Stimulated activated CD8-positive, alpha-beta memory T cell treated with anti-CD3 and anti-CD28 coated beads, Interleukin-2, amount 100 ng/mL, for 1 hour (primary cell): ENCODE measurements at places on chromosomes 2 and 18.

DNA sequence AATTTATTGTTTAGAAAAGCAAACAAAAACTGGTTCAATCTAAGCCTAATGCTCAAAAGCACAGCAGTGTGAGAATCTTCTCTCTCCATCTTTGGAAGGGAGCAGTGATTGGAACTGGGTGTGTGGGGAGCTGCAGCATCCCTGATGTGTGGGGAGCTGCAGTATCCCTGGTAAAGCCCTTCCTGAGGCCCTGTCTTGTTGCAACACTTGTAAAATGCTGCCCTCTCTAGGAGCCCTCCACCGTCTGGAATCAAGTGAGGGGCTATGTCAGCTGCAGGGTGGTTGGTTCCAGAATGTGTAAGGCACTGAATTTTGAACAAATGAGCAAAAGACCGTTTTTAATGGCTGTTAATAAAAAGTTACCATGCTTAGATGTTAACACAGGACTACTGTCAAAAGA lies 147.7 kb upstream of the RAB12 start:
- no peak for DNase-seq

DNA sequence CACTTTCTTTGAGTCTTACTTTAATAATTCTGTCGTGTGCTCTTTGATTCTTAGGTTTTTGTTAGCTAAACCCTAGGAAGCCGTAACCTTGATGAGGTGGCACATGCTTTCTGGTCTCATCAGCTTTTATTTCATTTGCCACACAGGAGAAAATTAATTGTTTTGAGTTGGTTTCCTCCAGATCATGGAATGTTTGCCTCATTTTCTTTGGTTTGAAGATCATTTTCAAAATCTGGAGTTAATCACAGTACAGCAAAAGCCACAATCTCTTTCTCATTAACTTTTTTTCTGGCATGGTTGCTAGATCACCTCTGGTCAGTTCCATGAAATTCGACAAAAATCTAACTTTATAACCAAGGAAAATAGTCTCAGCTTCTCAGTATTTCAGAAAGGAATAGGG lies 182.9 kb downstream of the MYO1B start:
- DNase-seq = no peak

DNA sequence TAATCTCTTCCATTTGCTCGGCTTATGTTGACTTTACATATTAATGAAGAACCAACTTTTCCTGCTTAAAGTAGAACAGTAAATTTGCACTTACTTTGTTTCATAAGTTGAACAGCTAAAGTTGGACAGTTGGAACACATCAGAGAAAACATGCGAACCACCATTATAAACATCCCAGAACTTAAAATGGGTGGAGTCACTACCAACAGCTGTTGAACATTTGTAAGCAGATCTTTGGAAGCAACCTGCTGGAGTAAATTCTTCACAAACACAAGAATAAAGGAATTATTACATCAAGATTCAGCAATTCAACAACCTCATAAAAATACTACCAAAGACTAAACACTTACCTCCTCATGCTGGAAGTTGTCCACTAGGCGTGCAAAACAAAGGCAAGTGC lies 96.4 kb upstream of the DNER start:
- DNase-seq = no peak

DNA sequence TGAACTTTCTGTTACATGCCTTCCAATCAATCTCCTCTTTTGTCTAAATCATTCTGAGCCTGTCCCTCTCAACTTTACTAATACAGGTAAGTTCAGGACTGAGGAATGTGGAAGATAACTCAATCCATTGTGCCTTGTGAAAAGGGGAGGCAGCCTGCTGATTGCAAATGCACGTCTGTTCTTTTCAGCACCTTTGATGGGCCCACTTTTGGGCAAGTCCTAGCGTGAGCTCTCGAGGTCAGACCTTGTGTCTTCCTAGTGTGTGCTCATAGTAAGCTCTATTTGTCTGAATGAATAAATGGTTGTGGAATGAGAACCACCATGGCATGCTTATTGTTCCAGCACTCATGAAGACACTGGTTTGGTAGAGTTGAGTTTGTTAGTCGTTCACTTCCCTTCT lies 50.4 kb upstream of the REL start:
- no peak for DNase-seq

DNA sequence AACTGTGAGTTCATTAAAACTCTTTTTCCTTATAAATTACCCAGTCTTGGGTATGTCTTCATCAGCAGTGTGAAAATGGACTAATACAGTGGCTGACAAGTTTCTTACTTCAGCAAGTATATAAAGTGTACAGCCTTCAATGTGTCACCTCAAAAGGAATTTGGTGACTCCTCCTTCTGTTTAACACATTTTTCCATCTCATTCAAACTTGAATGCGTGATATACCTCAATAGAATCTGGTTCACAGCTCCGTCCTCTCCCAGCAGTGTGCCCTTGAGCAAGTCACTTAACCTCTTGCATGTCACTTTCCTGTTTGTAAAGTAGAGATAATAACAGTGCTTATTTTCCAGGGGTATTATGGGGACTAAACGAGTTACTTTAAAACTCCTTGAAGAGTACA lies 159.6 kb downstream of the CCBE1 start:
- no peak for DNase-seq

DNA sequence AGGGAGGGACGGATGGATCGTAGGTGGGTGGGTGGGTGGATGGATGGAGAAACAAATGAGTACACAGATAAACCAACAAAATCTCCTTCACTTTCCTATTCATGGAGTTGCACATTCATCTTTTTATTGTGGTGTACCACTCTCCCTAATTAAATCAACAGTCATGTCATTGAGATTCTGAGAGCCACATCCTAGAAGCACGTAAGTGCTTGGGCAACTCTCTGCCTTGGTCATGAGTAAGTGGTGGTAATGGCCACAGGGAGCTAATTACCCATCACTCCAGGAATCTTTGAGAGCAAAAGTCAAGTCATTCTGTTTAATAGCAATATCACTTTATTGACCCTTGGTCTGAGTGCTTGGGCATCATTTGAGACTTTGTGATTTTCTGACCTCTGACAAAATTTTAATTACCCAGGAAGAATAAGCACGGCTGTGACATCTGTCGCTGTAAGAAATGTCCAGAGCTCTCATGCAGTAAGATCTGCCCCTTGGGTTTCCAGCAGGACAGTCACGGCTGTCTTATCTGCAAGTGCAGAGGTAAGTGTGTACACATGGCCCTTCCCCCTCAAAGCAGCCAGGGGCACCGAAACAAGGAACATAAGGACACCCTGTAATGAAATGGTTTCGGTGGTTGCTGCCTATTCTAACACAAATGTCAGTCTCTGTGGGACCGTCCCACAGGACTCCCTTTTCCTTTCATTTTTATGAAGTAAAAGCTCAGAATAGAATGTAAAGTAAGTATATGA lies 85.9 kb downstream of the FEZ2 start:
- DNase-seq = no peak
